ENCODE measurements at places on chromosomes 12 and 14.

DNA sequence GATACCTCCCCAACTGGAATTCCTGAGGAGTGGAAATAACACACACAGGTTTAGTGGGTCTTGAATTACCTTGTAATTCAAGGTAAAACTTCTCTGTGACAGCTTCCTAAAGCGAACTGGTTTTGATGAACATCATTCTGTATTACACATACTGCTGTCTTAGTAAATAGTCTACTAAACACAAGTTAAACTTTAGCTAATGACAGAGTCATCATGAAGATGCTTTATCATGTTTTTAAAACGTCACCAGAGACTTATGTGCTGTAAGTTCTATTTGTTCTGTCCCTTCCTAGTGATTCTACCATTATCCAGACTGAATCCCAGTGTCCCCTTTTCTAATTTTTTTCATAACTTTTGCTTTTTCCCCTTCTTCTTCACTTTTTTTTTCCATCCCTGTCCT is 11.6 kb upstream of the GXYLT1 start:
- DNase-seq, result no peak

GRCh38 chr12:19105463-19105862 is 24.1 kb upstream of the PLEKHA5 start:
- DNase-seq, result no peak

DNA sequence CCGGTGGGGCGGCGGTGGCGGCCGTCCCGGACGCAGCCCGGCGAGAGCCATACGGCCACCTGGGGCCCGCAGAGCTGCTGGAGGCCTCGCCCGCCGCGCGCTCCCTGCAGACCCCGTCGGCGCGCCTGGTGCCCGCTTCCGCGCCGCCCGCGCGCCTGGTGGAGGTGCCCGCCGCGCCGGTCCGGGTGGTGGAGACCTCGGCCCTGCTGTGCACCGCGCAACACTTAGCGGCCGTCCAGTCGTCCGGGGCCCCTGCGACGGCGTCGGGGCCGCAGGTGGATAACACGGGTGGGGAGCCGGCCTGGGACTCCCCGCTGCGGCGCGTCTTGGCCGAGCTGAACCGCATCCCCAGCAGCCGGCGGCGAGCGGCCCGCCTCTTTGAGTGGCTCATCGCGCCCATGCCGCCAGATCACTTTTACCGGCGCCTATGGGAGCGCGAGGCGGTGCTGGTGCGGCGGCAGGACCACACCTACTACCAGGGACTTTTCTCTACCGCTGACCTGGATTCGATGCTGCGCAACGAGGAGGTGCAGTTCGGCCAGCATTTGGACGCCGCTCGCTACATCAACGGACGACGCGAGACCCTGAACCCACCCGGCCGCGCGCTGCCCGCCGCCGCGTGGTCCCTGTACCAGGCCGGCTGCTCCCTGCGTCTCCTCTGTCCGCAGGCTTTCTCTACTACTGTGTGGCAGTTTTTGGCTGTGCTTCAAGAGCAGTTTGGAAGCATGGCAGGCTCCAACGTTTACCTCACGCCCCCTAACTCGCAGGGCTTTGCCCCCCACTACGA is 716 bp downstream of the RIOX1 start:
- peak; percentile 69 for DNase-seq

GRCh38 chr14:37142835-37143401 is 29.5 kb downstream of the SLC25A21 start:
- no peak for DNase-seq

DNA sequence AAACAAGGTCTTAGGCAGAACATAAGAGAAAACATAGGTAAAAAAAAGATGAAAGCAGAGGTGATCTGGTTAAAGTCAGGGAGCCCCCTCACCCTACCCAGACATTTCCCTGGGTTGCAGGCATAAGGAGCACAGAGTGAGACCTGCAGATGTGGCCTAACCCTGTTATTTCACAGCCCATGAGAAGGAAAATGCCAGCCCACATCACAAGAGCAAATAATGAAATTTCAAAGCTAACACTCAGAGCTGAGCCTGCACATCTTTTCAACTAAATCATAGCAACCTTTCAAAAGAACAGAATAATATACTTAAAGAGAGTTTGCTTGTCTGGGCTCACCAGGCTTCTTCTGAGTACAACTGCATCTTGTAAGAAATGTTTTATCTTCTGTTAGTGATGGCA is 295.4 kb downstream of the RPAP3 start:
- peak; percentile 49 for DNase-seq

DNA sequence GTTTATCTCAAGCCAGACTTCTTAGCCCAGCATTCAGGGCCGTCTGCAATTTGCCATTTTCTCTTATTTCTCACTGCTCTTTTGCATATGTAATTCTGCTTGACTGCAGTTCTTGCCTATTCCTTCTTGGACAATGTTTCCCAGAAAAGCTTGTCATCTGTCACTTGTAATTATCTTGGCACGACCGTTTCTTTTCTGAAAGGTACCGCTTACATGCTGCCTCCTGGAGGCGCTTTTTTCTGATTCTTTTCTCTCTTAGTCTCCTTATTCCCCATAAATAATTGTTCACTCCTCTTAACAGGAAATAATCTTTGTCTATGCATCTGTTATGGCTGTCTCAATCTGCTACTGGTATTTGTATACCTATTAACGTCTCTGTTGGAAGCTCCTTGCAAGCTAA is 1.2 kb upstream of the ALDH1L2 start:
- no peak for DNase-seq

GRCh38 chr14:103065861-103066260 is 8.5 kb upstream of the CDC42BPB start:
- no peak for DNase-seq

- DNase-seq, result no peak
These were observed 13.5 kb downstream of the SLC11A2 start for GRCh38 chr12:51012570-51013236.

GRCh38 chr12:119072440-119072839 is 91.1 kb downstream of the SRRM4 start:
- DNase-seq, result no peak

GRCh38 chr12:107384645-107385044 is 291.3 kb upstream of the CRY1 start:
- no peak for DNase-seq

- no peak for DNase-seq
These were observed 11.6 kb upstream of the SPTB start for GRCh38 chr14:64891173-64891838.

GRCh38 chr14:41362139-41362538 is 244.5 kb upstream of the LRFN5 start:
- DNase-seq, result no peak

GRCh38 chr14:67618617-67619063 is 1.1 kb upstream of the ARG2 start:
- peak; percentile 38 for DNase-seq

GRCh38 chr14:54947230-54947629 is 44.6 kb upstream of the GCH1 start:
- DNase-seq, result no peak

GRCh38 chr12:79982086-79983062 is 47.5 kb upstream of the PPP1R12A start:
- DNase-seq, result no peak

DNA sequence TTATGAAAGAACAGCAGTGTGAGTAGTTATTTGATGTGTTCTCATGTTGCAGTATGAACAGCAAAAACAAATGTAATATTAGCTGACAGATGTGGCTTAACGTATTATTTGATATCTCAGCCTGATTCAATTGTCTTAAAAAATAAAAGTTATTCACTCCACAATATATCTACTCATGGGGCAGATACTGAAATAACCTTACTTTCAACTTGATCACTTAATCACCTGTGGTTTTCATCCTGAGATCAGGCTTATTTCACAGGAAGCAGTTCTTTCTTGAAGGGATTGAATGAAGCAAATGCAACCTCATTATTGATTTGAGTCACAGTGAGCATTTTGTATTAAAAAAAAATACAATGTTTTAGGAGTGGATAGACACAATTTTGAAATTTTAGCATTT is 90.3 kb downstream of the AKAP6 start:
- no peak for DNase-seq

- no peak for DNase-seq
These were observed 126.0 kb upstream of the HIF1A start for GRCh38 chr14:61569308-61569707.

- no peak for DNase-seq
These were observed 174.6 kb upstream of the DDHD1 start for GRCh38 chr14:53327716-53328115.

DNA sequence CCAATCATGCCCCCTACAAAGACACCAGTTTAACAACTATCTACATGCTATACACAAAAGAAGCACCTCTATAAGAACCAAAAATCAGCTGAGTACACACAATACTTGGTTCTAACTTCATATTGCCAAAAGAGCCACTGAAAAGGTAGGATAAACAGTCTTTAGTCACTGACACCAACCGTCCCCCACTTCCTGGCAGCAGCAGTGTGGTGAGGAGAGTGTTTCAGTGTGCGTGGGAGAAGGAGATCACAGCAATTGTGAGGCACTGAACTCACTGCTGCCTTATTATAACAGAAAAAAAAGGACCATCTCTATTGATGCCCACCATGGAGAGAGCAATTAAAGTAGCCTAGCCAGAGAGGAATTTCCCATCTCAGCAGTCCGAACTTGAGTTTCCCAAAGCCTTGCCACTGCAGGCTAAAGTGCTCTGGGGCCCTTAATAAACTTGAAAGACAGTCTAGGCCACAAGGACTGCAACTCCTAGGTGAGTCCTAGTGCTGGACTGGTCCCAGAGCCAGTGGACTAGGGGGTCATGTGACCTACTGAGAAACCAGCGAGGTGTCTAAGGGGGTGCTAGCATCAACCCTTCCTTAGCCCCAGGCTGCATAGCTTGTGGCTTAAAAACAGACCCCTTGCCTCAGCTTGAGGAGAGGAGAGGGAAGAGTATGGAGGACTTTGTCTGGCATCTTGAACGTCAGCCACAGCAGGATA is 37.1 kb upstream of the LMNTD1 start:
- DNase-seq, result peak; percentile 79

DNA sequence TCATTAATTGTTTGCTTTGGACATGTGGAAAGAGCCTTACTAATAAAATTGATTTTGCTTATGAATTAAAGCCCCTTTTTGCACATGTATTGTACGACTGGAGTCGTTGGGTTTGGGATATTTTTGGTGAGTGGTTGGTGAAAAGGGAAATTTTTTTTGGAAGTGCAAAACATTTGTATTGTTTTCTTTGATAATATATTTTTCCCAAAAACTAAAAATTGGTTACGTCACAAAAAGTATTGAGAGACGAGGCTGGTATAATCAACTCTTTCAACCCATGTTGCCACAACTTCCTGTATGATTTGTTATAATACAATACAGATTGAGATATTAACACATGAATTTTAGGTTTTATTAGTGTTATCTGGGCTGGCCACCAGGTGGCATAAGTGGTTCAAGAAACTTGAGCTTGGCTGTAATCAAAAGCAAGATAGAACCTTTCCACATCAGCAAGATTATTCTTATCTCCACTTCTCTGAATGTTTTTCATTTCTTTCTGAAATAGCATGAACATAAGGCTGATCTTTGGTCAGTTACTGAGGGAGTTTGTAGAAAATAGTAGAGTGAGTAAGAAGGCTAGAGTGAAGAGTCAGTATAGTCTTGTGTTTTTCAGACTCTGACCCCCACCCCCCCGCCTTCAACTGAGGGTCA is 8.7 kb downstream of the NGDN start:
- peak; percentile 62 for DNase-seq

GRCh38 chr12:39000370-39000769 is 95.0 kb upstream of the CPNE8 start:
- no peak for DNase-seq

DNA sequence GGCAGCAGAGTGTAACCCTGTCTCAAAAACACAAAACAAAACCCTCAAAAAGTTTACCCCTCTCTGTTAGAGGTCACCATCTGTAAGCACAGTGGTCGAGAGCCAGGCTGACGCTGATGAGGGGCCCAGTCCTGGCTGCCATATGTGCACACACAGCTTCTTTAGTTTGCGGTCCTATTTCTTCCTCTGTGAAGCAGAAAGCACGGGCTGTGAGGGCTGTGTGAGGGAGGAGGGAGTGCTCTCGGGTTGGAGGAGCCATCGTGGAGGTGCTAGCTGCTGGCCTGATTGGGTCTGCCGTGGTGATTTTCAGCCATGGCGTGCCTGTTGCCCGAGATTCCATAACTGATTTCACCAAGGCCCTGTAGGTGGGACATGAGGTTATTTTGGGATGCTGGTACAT is 3.5 kb downstream of the ULK1 start:
- no peak for DNase-seq

DNA sequence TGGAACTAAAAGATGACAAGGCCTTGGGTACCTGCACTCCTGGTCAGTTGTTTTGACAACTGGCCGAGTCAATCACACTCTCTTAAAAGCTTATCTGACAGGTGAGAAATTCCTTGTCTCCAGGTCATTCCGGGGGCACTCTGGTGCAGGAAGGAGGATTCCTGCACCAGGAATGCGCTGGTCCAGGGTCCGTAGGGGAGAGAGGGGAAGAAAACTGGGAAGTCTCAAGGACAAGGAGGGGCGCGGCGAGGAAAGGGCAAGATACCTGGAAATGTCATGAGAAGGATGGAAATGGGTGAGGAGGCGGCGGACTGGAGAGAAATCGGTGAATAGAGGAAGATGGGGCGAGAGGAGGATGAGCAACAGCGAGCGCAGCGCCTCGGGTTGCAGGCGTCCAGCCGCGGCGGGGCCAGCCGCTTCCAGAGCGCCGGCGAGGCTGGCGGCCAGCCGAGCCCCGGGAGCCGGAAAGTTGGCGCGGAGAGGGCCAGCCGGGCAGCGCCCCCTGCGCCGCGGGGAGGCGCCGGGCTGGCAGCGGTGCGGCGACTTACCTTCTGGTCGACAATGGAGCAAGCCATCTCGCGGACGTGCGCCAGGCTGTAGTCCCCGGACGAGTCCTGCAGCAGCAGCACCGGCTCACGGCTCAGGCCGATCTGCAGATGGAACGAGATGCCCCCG is 809 bp downstream of the PRKD1 start:
- DNase-seq, result no peak

DNA sequence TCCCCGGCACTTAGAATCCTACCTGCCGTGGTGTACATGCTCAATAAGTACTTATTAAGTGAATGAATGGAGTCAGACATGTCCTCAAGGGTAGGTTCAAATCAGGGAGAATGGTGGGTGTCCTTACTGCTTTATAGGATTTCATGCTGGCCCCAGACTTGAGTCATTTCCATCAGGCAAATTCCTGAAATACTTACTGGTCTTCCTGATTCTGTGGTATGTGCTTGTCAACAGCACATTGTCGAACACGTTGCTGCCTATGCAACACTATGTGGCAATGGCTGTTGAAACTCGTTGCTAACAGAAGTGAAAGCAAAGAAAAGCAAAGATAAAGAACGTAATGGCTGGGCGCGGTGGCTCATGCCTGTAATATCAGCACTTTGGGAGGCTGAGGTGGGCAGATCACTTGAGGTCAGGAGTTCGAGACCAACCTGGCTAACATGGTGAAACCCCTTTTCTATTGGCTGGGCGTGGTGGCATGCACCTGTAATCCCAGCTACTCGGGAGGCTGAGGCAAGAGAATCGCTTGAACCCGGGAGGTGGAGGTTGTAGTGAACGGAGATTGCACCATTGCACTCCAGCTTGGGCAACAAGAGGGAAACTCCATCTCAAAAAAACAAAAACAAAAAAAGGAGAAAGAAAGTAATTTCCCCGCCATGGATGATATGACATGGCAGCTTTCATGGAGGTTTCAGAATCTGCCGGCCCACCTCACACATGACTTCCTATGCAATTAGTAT is 214.9 kb downstream of the ZFP36L1 start:
- no peak for DNase-seq

- no peak for DNase-seq
These were observed 112.6 kb downstream of the KCNK10 start for GRCh38 chr14:88210426-88210825.

- DNase-seq, result no peak
These were observed 47.6 kb downstream of the TMEM132C start for GRCh38 chr12:128314611-128315010.
